Natural killer cell treated with Interleukin-12 subunit alpha and Interleukin-12 subunit beta and Interleukin-15 and Interleukin-18, amount 100 ng/mL, for 72 hours (primary cell): ENCODE measurements at places on chromosomes 13 and 19.

DNA sequence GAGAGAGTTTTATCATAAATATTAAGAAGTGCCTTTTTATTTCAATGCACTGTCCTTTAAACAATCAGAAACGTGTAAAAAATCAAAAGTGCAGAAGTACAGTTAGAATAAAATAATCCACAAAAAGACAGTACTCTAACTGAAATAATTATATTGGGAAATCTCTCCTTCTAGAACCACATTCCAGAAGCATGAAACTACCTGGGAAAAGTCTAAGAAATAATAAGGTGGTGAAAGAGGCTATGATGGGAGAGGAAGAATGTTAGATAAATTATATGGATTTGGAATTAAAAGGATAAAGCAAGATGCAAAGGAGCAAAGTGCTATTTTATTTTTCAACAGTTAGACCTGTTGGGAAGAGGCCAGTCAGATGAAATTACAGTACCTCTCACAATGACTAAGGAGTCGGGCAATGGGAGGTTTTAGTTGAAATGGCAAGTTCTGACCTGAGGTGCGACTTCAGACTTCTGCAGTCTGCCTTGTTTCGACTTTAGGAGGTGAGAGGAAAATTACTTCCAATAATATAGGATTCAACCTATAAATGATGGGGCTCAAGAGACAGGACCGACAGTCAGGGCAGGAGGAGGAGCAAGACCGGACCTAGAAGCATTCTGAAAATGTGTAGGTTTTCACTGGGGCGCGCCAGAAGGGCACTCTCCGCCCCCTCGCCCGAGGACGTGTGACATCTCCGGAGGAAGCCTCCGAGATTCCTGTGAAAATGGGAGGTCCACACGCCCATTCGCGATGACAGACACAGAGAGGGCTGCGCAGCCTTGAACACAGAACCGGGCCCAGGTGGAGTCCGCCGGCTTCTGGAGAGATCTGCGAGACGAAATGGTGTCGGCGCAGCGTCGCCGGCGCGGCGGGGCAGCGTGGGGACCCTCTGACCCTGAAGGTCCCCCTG, 717 bp downstream of the SPRYD7 start:
- DNase-seq = peak; percentile 67

GRCh38 chr13:39856714-39857113, 201.3 kb downstream of the COG6 start:
- no peak for DNase-seq

DNA sequence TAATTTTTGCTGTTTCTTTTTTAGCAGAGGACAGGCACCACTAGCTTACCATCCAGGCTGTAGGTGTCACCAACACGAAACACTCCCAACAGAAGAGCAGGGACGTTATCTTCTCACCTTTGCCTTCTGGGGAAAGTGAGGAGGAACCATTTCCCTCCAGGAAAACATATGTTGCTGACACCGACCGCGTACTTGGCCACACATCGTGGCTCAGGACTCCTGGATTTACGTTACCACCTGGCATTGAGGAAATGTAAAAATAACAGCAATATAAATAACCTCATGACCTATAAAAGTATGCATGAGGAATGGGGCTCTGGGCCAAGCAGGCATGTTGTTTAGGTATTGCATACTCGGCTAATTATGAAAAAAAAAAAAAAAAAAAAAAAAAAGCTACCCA, 525.1 kb downstream of the MYO16 start:
- DNase-seq = no peak

- DNase-seq = no peak
These were observed 567 bp upstream of the CTU1 start for GRCh38 chr19:51108805-51109146.

- peak; percentile 93 for DNase-seq
These were observed 83.9 kb downstream of the GNG7 start for GRCh38 chr19:2618611-2619010.

- no peak for DNase-seq
These were observed 26.2 kb downstream of the OPA3 start for GRCh38 chr19:45558399-45558878.

DNA sequence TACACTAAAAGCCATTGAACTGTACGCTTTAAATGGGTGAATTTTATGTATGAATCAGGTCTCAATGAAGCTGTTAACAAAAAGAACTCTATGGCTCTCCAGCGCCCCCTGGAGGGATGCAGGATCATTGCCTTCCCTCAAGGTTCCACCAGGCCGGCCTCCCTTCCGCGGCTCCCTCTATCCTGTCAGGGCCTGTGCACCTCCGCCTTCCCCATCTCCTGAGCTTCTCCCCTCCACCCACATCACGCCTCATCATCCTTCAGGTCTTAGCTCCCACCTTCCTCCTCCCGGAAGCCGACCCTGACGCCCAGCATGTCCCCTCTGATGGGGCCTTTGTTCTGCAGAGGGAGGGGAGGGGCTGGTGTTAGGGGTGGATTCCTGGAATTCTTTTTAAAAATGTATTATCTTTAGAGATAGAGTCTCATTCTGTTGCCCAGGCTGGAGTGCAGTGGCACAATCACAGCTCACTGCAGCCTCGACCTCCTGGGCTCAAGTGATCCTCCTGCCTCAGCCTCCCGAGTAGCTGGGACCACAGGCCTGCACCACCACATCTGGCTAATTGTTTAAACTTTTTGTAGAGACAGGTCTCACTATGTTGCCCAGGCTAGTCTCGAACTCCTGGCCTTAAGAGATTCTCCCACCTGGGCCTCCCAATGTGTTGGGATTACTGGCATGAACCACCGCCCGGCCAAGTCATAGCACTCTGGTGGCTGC, 27.7 kb downstream of the MEIS3 start:
- DNase-seq = peak; percentile 77

GRCh38 chr13:99938635-99939034, 32.9 kb downstream of the ZIC5 start:
- no peak for DNase-seq

DNA sequence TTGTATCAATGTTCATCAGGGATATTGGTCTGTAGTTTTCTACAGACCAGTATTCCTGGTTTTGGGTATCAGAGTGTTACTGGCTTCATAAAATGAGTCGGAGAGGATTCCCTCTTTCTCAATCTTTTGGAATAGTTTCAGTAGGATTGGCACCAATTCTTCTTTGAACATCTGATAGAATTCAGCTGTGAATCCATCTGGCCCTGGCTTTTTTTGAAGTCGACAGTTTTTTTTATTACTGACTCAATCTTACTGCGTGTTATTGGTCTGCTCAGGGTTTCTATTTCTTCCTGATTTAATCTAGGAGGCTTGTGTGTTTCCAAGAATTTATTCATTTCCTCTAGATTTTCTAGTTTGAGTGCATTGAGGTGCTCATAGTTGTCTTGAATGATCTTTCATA, 11.4 kb downstream of the TEX26 start:
- no peak for DNase-seq

DNA sequence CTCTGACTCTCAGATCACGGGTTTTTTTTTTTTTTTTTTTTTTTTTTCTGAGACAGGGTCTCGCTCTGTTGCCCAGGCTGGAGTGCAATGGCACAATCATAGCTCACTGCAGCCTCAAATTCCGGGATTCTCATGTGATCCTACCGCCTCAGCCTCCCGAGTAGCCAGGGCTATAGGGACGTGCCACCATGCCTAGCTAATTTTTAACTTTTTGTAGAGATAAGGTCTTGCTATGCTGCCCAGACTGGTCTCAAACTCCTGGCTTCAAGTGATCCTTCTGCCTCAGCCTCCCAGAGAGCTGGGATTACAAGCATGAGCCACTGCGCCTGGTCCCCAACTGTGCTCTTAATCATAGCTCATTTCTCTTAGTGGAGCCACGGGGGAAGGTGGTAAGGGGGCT, 4.6 kb upstream of the GRAMD1A start:
- DNase-seq = no peak

GRCh38 chr13:48121733-48122132, 26.8 kb upstream of the MED4 start:
- no peak for DNase-seq

DNA sequence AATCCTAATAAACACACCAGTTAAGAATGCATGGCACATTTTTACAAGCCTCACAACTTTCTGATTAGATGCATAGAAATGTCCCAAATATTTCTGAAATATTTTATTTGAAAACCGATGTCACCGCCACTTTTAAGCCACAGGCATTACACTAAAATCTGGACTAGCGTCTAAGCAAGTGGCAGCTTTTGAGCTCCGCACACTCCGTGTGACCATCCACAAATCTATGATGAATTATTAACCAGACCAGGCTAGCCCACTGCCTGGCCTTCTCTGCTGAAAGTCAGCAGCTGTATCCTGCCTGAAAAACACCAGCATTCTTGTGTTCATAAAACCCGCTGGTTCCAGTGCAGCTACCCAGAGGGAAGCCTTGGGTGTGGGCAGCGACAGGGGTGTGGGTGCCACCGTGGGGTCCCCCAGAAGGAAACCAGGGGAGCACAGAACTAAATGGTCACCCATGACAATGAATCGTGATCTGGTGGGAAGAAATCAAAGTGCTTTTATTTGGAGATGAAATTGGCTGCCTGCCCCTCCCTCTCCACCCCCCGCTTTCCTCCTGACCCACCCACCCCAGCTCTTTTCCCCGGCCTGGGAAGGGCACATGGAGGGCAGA, 13.8 kb downstream of the RASA3 start:
- DNase-seq = no peak

- no peak for DNase-seq
These were observed 7.1 kb downstream of the NFIX start for GRCh38 chr19:13002166-13002898.

GRCh38 chr13:75151081-75151643, 330.8 kb downstream of the TBC1D4 start:
- no peak for DNase-seq

DNA sequence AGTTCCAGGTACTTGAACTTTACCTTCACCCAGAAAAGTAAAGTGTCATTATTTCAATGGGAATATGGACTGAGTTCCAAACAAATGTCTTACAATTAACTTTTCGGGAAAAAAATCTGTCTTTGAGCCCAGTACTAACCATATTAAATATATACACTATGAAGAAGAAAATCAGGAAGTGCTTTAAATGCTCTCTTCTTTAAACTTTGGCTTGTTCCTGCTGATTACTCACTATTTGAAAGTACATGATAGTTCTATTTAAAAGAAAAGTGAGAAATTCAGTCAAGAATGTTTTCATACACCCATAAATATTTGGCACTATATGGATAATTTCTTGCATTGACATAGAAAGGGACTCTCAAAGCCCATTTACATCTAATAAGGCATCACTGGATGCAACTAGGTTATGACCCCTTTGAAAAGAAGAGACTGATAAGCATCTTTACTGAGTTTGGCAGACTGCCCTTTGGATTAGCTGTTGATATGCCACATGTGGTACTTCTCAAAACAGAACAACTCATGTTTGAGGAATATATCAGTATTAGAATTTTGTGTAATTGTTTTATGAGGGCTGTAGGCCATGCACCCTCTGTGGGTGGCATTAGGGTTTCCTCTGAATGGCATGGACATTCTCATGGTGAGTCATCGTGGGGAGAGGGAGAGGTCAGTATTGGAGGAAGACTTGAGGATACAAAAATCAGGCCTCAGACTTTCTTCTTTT, 25.0 kb upstream of the VWA8 start:
- DNase-seq = no peak

DNA sequence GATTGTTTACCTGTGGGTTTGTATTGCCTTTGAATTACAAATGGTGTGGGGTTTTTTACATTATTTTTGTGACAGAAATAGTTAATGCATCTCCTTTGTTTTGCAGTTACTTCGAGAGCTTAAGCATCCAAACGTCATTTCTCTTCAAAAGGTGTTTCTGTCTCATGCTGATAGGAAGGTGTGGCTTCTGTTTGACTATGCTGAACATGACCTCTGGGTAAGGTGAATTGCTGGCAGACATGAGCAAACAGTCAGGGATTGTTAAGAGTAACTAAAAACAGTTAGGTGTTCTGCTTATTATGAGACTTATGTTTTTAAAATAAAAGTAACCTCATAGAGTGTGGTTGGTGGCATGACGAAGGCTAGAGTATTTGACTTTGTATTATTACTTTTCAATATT, 95.0 kb downstream of the CDK8 start:
- no peak for DNase-seq

DNA sequence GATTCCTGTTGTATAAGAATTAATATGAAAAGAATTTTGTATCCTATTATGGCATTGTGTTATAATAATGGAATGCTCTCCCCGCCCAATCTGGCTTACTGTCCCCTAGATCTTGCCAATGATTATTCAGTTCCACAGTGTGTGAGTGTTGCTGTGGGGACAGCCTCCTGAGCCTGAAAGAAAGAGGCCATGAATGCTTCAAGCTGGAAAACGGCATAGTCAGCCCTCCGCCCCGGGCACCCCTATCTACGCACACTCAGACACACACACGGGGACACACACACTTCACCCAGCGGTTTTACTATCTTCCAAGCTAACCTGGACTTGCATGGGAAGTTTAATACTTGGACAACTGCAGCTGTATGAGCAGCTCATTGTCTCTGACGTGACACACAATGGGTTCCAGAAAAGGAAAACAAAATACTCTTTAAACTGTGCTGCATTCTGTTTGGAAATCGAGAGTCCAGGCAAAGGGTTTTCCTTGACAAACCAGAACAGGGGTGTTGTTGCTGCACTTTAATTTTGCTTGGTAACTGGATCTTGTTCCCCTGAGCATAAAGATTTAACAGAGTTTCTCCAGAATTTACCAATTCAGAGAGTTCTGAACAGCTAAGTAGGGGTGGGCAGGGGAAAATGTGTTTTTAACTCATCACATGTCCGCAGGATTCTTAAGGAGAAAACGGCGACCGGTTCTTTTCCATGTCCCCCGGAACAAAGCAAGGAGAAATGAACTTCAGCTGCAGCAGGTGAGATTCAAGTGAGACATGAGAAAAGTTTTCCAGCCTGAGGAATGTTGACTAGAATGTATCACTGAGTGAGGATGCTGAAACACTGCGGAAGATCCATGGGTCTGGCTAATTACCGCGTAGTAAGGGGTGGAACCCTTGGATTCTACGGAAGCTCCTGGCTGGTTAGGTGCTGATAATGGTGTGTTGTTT, 472.9 kb downstream of the FOXO1 start:
- DNase-seq = no peak

DNA sequence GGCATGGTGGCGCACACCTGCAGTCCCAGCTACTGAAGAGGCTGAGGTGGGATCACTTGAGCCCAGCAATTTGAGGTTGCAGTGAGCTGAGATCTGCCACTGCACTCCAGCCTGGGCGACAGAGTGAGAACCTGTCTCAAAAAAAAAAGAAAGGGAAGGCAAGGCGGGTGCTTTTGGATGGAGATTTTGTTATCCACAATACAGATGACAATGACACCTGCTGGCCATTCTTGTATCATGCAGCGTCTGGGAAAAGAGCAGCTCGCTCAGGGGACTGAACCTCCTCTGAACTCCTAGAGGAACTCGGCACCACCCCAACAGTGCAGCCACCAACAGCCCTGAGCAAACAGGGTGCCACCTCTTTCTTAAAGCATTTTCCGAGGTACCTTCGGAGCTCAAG, 22.8 kb downstream of the HAUS8 start:
- DNase-seq = no peak

- no peak for DNase-seq
These were observed 29.2 kb upstream of the PEPD start for GRCh38 chr19:33550768-33551167.

- DNase-seq = no peak
These were observed 21.7 kb downstream of the MYH14 start for GRCh38 chr19:50224986-50225747.
